Omental fat pad (tissue), 4 donors: ENCODE measurements at places on chromosomes 13 and 19.

- DNase-seq, result no peak
Measured at GRCh38 chr13:53214433-53214832, 185.8 kb downstream of the OLFM4 start.

DNA sequence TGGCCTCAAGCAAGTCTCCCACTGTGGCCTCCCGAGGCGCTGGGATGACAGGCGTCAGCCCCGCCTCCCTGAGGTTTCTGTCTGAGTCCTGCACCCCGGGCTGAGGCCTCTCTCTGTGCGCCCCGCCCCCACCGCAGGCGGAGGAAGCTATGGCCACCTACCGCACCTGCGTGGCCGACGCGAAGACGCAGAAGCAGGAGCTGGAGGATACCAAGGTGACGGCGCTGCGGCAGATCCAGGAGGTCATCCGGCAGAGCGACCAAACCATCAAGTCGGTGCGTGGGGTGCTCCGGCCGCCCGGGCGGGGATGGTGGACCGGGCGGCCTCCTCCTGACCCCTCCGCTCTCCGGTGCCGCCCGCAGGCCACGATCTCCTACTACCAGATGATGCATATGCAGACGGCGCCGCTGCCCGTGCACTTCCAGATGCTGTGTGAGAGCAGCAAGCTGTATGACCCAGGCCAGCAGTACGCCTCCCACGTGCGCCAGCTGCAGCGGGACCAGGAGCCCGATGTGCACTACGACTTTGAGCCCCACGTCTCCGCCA lies 12.7 kb downstream of the ARHGAP45 start:
- no peak for DNase-seq

- no peak for DNase-seq
Measured at GRCh38 chr19:19858751-19859150, 6.9 kb upstream of the ZNF253 start.

GRCh38 chr19:7554990-7555864 lies 19.7 kb downstream of the PNPLA6 start:
- DNase-seq, result no peak

DNA sequence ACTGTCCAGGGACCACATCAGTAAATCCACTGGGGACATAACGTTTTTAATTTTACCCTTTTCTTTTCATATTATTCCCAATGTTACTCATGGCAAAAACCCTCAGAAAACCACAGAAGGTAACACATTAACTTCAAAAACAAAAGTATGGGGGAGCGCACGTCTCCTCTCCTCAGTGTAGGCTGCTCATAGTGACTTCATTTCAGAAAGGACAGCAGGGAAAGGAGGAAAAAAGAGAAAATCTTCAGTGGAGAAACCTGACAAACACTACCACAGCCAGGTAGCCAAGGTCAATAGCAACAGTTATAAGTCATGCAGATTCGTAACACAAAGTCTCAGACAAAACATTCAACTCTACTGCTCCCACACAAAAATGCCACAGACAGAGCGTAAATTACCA lies 21.4 kb downstream of the DZIP1 start:
- DNase-seq, result no peak

GRCh38 chr19:8593931-8594330 lies 16.6 kb downstream of the ADAMTS10 start:
- DNase-seq, result no peak

DNA sequence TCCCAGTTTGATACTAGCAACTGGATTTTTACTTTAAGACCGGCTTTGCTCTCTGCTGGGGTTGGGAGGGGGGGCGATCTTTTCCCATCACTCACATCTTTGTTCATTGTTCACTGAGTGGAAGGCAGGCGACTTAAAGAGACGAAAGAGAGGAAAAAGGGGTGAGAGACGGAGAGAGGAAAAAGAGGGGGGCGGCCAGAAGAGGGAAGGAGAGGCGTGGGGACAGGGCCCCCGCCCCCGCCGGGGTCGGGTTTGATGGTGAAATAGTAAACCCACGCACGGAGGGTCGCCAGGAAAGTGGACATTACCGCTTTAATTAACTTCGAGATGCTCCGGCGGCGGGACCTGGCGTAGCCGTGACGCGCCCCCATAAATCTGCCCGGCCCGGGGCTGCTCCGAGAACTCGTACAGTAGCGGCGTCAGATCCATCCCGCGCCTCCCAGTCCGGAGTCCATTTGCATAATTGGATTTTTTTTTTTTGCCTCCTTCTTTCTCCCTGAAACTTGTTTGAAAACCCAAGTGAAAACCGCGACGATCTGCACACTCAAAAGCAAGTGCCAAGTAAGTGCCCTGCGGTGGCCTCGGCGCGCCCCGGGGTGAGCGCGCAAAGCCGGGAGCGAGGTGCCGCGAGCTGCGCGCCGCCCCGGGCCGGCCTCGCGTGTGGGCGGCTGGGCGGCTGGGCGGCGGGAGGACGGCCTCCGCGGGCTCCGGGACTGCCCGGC lies 143.9 kb upstream of the ZNF536 start:
- DNase-seq, result no peak

- no peak for DNase-seq
Measured at GRCh38 chr19:6970021-6970420, 51.2 kb downstream of the MBD3L2B start.

- no peak for DNase-seq
Measured at GRCh38 chr13:74052402-74052928, 81.7 kb downstream of the KLF12 start.

- DNase-seq, result no peak
Measured at GRCh38 chr19:45824041-45824471, 8.9 kb upstream of the RSPH6A start.

GRCh38 chr19:45464852-45465441 lies 2.8 kb upstream of the FOSB start:
- no peak for DNase-seq

DNA sequence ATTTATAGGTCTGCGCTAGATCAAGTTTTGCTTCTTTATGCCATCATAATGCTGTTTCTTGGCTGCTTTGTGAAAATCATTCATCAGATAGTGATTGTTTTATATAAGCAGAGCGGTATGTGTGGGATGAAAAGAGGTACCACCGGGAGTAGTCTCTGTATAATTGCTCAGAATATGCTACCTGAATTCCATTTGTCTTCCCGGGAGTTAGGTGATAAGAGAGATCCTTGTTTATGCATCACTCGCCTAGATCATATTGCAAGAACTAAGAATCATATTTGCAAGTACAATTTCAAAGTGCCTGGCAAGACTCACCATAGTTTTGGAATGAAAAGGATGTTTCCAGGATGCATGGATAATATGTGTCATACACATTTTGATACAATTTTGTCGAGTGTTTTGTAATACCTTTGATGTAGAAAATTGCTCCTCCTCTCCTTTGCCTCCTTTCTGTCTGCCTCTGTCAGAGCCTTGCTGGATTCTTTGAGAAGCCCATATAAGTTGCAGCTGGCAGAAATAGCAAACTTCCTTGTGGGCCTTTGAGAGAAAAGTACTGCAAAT lies 1306.0 kb upstream of the SLC10A2 start:
- DNase-seq, result no peak

GRCh38 chr13:99572131-99572530 lies 70.9 kb downstream of the TM9SF2 start:
- DNase-seq, result no peak

DNA sequence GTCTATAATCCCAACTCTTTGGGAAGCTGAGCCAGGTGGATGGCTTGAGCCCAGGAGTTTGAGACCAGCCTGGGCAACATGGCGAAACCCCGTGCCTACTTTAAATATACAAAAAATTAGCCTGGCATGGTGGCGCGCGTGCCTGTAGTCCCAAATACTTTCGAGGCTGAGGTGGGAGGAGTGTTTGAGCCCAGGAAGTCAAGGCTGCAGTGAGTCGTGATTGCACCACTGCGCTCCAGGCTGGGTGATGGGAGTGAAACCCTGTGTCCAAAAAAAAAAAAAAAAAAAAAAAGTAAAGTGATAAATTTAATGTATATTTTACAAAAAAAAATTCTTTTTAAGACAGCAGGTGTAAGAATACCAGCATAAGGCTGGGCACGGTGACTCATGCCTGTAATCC lies 17.6 kb downstream of the TMEM38A start:
- DNase-seq, result no peak
